B cell (primary cell): ENCODE measurements at places on chromosomes 11 and 22.

DNA sequence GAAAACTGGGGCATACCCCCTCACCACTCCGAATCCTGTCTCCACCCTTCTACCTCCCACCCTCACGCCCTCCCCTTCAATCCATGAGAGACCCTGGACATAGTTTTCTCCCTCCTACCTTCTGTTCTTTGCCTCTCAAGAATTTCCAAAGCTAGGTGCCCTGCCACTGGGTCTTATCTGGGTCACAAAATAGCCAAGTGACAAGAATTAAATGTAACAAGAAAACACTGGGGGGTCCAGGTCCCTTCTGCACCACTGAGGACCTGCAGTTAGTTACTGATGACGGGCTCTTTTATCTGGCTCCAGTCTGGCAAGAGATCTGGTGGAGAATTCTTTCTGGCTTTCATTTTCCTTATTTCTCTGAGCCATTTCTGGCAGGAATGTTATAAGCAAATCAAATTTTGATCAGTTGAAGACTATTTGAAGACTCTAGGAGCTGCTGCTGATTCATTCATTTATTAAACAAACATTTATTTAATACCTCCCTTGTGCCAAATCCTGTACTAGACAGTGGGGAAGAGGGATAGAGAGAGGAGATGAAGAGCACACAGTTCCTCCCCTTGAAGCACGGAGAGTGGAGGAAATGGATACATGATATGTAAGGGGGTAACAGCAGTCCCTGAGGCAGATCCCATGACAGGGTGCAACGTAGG is 135.2 kb downstream of the RRAS2 start:
- no peak for DNase-seq

GRCh38 chr22:40332319-40332781 is 13.9 kb upstream of the ADSL start:
- no peak for DNase-seq

- DNase-seq, result no peak
Observed at GRCh38 chr22:44918166-44918924, 91.5 kb downstream of the PHF21B start.

DNA sequence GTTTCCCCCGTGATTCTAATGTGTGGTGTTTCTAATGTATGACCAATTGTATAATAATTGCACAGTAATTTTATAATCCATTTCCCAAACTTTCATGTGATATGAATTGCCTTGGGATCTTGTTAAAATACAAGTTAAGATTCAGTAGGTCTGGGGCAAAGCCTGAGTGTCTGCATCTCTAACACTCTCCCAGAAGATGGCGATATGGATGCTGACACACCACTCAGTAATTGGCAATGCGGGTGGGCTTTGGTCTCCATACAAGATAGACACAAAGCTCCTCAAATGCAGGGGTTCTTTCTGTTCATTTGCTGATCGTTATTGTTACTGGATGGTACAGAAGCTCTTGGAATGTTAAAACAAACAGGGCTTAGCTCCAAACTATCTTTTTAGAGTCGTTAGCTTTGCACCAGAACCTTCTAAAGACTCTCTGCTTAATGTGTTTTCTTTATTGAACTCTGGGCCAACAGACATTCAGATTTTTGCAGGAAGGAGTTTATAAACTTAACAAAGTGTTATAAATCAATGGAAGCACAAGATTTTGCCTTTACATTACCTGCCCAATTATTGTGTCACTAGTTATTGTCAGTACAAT is 45.4 kb upstream of the ANO3 start:
- no peak for DNase-seq

DNA sequence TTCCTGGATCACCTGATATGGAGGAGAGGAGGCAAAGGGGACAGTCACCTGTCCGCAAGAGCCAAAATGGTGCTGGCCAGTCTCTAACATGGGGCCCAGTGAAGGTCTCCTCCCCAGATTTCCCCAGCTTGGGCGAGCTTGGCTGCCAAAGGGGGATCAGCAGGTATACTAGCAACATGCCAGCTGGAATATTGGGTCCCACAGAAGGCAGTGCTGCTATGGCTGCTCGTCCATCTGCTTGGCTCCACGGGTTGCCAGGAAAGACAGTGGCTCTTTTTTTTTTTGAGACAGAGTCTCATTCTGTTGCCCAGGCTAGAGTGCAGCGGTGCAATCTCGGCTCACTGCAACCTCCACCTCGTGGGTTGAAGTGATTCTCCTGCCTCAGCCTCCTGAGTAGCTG is 12.7 kb upstream of the KAT5 start:
- DNase-seq, result no peak

GRCh38 chr22:17785185-17786184 is 11.2 kb upstream of the BID start:
- peak; percentile 76 for DNase-seq

- DNase-seq, result no peak
Observed at GRCh38 chr11:86066657-86067008, 2.3 kb downstream of the PICALM start.

- no peak for DNase-seq
Observed at GRCh38 chr11:113189909-113190667, 124.3 kb upstream of the TTC12 start.

GRCh38 chr22:36073476-36073875 is 44.9 kb upstream of the RBFOX2 start:
- no peak for DNase-seq

DNA sequence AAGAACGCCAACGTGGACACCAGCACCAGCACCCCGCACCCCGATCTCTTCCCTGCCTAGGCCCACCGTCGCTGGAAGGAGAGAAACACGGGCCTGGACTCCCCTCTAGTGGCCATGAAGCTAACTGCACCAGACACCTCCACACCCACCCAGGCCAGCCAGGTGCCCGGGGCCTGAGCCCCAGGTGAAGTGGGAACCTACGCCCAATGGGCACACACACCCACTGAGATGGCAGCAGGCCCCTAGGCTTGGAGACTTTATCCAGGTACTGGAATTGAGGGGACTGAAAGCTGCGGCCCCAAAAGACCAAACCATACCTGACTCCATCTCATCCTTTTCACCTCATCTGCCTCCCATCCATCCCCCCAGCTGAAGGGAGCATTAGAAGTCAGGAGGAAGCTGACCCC is 81.0 kb downstream of the BUD13 start:
- DNase-seq, result peak; percentile 61

DNA sequence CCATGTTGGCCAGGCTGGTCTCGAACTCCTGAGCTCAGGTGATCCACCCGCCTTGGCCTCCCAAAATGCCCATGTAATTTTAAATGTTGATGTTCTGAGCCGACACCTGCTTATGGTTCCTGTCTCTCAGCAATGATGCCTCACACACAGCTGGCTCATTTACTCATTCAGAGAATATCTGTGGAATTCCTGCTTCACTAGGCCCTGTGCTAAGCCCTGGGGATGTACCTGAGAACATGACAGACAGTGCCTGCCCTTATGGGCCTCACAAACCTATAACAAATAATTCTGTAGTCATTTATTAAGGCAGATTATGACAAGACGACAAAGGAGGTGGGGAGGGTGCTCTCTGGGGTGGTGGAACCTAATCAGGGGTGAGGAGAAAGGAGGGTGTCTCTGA is 93.7 kb downstream of the PRR5L start:
- no peak for DNase-seq
